ENCODE measurements at places on chromosomes 2 and 18.

DNA sequence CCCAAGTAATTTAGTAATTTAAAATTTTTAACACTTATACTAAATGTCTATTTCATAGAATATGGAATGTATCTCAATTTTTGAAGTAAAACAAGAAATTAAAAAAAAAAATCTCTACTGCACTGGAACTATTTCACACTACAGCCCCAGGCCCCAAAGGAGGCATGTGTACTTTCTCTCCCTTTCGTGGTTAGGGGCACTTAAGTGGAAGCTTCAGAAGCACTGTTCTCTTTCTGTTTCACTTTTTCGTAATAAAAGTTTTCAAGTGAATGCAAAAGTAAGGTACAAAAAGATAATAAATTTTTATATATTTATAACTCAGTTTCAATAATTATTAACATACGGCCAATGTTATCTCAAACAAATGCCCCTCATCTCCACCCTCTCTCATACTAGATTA lies 123.8 kb upstream of the STON1 start:
- no peak for DNase-seq

GRCh38 chr2:85852937-85853498 lies 35.8 kb downstream of the ST3GAL5 start:
- DNase-seq, result peak; percentile 64

DNA sequence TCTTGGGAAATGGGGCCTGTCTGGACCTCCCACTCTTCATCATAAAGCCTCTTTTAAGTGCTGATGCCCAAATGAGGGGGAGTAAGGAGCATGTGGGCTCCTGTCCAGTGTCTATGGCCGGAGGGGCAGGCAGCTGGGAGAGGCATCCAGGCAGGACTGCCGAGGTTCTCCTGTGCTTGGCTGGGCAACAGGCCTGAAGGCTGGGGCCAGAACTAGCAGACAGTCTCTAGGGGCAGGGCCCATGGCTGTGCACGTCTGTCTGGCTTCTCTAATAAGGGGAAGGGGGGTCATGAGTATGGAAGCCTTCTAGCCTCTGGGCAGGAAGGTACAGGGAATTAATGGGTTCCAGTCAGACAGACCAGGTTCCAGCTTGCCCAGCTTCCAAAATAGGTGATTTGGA lies 128.6 kb downstream of the SMAD2 start:
- DNase-seq, result no peak

GRCh38 chr2:210544007-210544590 lies 12.3 kb upstream of the CPS1 start:
- DNase-seq, result no peak

DNA sequence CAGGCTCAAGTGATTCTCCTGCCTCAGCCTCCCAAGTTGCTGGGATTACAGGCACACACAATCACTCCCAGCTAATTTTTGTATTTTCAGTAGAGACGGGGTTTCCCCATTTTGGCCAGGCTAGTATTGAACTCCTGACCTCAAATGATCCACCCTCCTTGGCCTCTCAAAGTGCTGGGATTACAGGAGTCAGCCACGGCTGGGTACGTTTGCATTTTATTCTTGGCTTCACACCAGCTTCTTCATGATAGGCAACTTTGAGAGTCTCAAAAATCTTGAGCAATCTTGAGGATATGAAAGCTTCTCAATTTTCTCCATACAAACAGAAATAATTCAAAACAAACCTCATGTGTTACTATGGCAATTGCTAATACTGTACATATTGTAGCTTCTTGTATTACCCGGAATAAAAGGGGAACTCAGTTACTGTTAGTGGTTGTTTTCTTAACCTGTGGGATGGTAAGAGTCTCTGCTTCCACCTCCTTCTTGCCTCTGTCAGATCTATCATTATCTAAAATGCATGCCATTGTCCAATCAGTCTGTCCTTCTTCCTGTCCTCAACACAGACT lies 102.9 kb upstream of the SYT4 start:
- no peak for DNase-seq

DNA sequence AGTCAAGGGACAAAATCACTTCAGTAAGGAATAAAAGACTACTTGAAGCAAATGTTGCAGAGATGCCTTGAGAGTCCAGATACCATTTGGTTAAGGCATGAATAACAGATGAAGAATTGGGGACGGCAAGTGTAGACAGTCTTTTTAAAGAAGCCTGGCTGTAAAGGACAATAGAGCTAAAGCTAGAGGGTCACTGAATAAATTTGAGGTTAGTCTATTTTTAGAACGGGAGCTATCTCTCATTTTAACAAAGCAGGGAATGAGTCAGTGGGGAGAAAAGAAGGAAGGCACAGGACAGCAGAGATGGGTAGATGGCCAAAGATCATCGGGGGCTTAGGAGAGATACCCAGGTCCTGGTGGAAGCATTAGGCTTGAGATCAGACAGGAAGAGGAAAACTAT lies 30.6 kb upstream of the CHN1 start:
- no peak for DNase-seq

DNA sequence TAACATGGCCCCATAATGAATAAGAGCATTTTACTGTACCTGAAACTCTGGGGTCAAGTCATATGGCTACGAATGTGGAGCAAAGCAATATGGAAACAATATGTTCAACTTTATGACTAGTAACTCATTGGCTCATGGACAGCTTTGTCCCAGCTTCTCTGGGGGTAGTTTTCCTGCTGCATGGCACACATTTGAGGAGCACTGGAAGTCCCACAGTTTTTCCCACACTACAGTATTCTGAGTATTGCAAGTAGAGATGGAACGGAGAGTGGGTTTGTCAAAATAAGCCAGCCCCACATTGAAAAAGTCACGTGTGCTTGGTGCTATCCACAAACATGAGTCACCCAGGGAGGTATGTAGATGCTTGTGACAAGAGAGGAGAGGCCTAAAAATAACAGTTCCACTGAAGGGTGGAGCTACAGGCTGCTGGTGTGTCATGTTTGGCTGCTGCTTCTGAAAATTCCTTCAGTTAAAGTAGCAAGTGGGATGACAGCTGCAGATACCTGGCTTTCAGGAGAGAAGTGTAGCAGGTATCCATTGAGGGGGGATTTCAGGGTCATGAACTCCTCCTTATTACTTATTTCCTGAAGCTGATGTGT lies 48.2 kb upstream of the CTAGE1 start:
- DNase-seq, result no peak

DNA sequence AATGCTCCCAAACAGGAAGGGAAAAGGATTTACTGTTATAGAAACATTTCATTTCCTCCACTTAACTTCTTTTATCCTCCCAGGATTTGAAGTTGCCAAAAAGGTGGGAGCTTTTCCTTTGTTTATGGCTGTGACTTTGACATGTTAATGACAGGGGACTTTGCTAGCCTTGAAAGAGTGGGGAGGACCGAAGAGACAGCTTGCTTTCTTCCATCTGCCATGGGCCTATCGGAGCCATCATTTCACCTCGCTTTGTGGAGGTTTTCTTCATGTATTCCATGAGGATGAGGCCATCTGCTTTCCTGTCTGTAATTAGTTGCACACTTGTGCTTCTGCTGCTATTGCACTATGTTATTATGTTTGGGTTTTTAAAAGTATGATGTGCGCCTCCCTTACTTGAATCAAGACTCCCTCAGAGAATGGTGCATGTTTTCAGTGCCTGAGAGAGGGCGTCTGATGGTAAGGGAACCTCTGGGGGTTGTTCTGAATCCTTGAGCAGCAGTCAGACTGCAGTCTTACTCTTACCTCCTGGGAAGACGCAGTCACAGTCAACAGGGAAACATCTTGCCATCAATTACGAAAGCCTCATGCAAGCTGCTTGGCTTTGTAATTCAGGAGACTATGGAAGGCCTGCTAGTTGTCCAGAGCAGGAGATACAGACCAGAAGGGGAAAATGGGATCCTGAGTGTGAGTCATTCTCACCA lies 173.3 kb upstream of the MGAT5 start:
- no peak for DNase-seq

DNA sequence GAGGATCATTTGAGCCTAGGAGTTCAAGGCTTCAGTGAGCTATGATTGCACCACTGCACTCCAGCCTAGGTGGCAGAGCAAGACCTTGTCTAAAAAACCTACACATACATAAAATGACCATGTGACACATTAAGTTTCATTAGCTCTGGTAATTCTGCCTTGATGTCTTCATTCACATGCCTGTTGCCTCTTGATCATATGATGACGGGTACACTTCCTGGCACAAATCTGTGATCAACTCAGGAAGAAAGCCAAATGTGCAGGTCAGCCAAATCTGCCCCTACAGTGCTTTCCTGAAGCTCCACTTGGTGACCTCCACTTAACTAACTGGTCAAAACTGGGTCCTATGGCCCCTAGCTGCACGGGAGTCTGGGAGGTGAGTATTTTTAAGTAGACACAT lies 54.4 kb upstream of the B3GNT7 start:
- DNase-seq, result no peak

- no peak for DNase-seq
Measured at GRCh38 chr2:176692533-176692932, 423.3 kb downstream of the MTX2 start.

DNA sequence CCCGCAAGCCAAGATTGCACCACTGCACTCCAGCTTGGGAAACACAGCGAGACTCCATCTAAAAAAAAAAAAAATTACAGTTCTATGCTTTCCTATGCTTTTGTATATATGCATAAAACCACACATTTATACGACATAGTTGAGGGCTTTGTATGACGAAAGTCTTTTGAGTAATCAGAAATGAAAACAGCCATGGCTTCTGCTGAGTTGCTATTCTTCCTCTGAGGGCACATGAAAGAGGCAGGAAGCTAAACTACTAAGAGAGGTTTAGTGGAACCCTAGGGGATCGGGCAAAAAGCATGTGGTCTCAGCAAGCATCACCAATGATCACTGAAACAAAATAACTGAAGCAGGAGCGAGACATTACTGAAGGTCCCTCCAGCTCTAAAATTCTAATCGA lies 99.6 kb downstream of the ZAP70 start:
- no peak for DNase-seq

- DNase-seq, result no peak
Measured at GRCh38 chr2:213087040-213087439, 64.4 kb downstream of the IKZF2 start.

DNA sequence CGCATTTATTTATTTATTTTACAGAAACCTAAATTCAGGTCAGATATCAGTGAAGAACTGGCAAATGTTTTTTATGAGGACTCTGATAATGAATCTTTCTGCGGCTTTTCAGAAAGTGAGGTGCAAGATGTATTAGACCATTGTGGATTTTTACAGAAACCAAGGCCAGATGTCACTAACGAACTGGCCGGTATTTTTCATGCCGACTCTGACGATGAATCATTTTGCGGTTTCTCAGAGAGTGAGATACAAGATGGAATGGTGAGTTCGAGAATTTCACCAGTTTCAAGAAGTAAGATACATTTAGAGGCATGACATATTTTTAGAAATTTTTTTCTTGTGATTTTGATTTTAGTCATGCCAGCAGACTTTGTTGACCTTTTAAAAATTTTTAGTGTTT lies 4.6 kb downstream of the CDCA7 start:
- no peak for DNase-seq

- DNase-seq, result no peak
Measured at GRCh38 chr2:66508484-66509071, 73.7 kb downstream of the MEIS1 start.

GRCh38 chr2:26442707-26443106 lies 35.2 kb downstream of the OTOF start:
- DNase-seq, result no peak

DNA sequence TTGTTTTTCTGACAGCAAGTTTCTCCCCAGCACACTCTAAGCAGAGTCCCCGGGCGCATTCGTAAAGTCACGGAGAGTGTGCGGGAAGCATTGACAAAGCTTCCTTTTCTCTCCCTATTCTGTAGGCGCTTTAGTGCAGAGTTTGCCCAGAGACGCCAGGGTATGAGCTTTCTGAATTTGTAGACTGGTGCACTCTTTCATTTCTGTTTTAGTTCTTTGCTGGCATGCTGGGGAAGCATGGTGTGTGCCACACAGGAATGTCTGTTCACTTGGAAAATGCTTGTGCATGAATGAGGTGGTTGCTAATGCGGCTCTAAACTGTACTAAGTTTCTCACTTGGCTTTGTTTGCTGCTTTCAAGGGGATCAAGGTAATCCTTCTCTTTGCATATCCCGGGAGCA lies 102.6 kb downstream of the RTN4 start:
- no peak for DNase-seq

DNA sequence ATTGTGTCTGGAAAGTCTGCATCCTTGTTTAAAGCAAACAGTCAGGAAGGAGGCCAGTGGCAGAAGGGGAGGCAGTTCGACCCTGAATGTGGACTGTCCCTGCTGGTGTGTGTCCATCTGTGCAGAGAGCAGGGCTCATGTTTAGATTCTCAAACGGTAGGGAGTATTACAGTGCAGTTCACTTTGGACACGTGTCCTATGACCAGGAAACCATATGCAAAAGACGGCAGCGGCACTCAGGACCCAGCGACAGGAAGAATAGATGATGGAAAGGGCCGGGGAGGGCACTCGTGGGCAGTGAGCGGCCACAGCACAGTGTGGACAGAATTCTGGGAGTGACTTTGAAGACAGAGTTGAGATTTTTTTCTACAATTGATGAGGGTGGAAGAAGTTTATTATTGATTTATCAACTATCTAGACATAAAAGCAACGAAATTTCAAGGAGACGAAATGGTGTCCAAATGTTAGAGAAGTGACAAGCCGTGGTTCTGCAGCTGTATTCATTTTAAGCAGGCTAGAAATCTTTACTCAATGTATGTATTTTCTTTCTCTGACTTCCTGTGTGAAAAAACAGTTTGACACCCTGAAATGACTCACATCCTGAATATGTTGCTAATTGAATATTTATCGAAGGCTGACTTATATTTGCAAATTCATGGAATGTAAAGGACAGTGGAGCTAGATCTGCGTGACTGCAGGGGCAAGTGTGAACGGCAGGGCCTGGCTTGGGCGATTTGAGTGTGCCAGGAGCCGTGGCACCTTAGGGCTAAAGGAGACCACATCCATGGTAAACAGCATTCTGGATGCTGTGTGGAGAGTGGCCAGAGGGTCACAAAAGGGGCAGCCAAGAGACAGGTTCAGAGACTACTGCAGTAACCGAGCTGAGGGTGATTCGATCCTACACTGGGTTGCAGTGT lies 214.2 kb downstream of the PTGR3 start:
- DNase-seq, result peak; percentile 6

- no peak for DNase-seq
Measured at GRCh38 chr2:104703669-104704068, 150.2 kb upstream of the POU3F3 start.

- no peak for DNase-seq
Measured at GRCh38 chr2:237483018-237483731, 3.9 kb upstream of the MLPH start.

Measured in activated CD4-positive, alpha-beta T cell treated with anti-CD3 and anti-CD28 coated beads, Interleukin-2, amount 50 U/mL, for 48 hours (primary cell).